ENCODE measurements at places on chromosomes 12 and 14. TPM values are rescaled to one million over a fixed set of nuclear protein-coding genes. Genes with fewer than 3 reads are reported as not detected.

DNA sequence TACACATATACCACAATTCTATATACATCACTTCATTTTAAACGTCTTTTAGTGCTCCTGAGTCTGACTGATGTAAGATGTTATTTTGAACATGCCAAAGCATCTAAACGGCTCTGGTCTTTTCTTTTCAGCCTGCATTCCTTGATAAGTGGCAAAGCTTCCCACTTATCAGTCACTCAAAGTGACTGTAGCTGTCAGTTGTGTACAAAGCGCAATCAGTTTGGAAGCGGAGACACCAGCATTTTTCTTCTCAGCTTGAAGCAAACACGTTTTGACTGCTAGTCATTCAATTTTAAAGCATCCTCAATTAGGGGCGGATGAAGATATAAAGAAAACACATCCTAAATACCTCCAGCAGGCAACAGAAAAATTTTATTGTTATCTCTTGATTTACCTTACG is 226.8 kb downstream of the SOX5 start:
- no peak for DNase-seq

DNA sequence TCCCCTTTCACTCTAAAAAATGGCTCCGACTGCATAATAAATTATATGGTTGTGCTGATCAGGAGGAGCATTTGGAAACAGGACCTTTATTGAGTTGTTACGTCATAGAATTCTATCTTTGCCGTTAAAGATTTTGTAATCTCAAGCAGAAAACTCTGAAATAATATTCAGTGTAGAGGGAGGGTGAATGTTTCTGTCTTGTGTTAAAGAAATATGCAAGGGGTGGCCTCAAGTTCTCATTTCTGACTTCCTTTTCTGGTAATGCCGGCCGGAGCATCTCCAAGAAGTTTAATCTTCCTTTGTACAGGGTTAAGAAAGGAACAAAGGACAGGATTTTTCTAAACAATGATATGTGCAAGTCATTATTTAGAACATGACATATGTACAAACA is 165.1 kb downstream of the SLC38A4 start:
- DNase-seq = no peak

DNA sequence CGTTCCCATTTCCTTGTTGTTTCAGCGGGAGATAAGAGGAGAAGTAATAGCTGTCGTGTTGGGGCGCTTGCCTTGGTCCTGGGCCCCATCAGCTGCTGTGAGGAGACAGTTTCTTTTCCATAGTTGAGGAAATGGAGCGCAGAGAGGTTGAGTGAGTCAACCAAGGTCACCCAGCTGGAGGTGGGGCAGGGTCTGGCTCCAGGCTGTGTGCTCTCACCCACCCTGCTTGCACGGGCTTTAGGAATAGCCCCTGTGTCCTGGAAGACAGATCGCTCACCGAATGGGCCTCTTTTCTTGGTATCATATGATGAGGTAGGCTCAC is 165.7 kb upstream of the RTL1 start:
- no peak for DNase-seq

GRCh38 chr14:36208690-36209278 is 32.3 kb upstream of the PTCSC3 start:
- DNase-seq = no peak

GRCh38 chr14:88628033-88628432 is 65.2 kb downstream of the ZC3H14 start:
- DNase-seq = no peak

DNA sequence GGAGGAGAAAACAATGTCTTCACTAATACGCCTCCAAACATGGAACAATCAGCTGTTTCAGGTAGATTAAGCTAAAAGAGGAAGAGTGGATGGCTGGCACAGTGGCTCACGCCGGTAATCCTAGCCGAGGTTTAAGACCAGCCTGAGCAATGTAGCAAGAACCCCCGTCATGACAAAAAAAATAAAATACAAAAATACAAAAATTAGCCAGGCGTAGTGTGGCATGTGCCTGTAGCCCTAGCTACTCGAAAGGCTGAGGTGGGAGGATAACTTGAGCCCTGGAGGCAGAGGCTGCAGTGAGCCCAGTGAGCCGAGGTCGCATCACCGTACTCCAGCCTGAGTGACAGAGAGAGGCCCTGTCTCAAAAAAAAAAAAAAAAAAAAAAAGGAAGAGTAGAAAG is 1.2 kb upstream of the MED13L start:
- no peak for DNase-seq

- DNase-seq = no peak
Observed at GRCh38 chr14:94400422-94400841, 12.0 kb upstream of the SERPINA1 start.

DNA sequence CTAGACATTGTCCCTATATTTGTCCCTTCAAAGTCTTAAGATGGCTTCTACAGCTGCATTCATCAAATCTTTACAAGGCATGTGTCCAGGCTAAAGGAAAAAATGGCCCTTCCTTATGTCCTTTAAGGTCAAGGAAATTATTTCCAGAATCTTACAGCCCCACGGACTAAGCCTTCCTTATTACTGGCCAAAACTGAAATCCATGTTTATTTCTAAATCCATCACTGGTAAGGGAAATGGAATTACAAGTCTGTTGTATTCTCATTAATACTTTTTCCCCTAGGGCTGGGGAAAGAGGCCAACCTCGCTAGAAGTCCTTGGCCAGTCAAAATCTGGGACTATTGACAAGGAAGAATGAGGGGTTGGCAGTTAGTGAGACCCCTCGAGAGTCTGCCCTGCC is 252.5 kb downstream of the TMEM132C start:
- no peak for DNase-seq

The LRTM2 gene
- total RNA-seq = not detected

DNA sequence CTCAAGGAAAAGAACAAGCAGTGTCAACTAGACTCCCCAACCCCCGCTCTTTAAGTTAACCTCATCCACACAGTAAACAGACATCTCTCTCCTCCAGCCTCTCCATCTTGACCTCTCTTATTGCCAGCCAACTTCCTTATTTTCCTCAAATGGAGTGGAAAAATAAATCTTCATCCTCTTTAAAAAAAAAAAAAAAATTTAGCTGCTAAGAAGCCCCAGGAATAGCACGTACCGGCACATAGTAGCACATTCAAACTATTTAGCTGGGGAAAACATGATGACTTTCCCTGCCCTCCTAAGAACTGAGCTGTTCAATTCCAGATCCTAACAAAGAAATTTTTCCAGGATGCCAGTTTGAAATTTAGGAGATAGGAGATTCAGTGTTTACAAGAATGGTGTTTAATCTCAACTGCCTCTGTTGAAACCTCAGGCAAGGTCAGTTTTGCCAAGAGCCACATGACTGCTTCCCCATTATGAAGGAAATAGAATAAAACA is 90.8 kb downstream of the EPS8 start:
- no peak for DNase-seq

GRCh38 chr14:102498678-102499265 is 10.8 kb downstream of the ANKRD9 start:
- DNase-seq = no peak

DNA sequence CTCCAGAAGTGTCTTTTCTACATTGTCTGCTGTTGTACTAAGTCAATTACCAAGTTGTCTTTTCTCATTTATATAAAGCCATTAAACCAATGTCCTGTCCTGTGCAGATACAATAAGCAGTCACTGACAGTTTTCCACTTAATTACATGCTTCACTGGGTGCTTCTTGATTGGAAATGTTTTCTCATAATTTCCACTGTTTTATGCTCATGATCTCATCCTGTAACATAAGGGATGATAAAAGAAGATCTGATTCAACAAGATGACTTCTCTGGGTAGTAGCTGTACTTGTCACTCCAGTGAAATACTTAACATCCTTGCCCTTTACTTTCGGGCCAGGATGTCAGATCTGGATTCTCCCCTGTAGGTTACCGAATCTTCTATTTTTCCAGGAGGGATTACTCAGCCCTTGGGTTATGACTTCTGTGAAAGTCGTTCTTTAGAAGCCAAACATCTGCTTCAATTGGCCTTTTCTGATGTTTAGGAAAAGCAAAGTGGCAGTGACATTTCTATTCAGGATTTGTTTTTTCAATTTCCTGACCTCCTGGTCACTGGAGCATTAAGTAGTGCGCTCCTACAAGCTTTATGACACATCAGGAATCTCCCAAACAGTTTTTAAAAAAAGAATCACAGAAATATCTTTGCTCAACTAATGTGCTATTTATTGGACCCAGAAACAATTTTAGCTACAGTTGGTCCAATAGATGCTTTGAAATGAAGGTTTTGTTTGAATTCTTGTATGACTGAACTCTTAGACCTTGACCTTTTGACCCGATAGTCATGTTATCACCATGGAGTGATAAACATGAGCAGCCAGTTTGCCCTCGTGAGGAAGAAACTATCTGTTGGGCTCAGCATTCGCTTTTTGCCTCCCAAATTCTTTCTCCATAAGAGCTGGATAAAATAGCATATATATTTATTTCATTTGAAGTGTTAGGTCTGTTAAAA is 234.5 kb upstream of the SSTR1 start:
- DNase-seq = no peak

The ANO4 gene
- total RNA-seq = not detected

- DNase-seq = no peak
Observed at GRCh38 chr12:56143870-56144269, 8.5 kb upstream of the MYL6B start.

The KRT3 gene
- 0.09 TPM for total RNA-seq

The MORN3 gene
- total RNA-seq = 1.3 TPM

GRCh38 chr12:90978117-90978770 is 23.3 kb upstream of the CCER1 start:
- DNase-seq = no peak

DNA sequence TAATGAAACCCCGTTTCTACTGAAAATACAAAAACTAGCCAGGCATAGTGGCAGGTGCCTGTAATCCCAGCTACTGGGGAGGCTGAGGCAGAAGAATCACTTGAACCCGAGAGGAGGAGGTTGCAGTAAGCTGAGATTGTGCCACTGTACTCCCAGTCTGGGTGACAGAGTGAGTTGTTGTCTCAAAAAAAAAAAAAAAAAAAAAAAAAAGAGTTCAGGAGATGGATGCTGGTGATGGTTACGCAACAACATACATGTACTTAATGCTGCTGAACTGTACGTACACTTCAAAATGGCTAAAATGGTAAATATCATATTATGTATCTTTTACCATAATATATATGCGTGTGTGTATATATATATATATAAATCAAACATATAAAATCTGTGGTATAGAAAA is 29.0 kb downstream of the ACTN1 start:
- DNase-seq = no peak

The EML5 gene
- total RNA-seq = 2.9 TPM

The PROX2 gene
- total RNA-seq = 0.93 TPM

The LPAR5 gene
- total RNA-seq = 5.1 TPM

The CLEC4A gene
- total RNA-seq = 1.8 TPM

DNA sequence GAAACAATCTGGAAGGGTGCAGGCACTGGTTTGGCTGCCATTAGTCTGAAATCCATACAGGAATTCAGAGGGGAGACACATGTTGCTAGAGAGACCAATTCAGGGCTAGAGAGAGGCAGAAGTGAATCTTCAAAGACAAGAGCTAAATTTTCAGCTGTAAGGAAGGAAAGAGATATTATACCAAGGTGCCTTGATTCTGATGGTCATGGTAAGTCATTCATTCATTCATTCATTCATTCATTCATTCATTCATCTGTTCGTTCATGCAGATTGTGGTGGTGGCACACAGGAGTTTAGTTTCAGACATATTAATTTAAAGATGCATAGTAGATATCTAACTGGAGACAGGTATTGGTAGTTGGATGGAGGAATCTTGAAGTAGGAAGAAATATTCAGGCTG is 1493.5 kb upstream of the TMEM132C start:
- no peak for DNase-seq

GRCh38 chr14:76056128-76056527 is 70.6 kb downstream of the IFT43 start:
- no peak for DNase-seq

The PSMB11 gene
- not detected for total RNA-seq

GRCh38 chr12:88505696-88506095 is 74.6 kb downstream of the KITLG start:
- no peak for DNase-seq

DNA sequence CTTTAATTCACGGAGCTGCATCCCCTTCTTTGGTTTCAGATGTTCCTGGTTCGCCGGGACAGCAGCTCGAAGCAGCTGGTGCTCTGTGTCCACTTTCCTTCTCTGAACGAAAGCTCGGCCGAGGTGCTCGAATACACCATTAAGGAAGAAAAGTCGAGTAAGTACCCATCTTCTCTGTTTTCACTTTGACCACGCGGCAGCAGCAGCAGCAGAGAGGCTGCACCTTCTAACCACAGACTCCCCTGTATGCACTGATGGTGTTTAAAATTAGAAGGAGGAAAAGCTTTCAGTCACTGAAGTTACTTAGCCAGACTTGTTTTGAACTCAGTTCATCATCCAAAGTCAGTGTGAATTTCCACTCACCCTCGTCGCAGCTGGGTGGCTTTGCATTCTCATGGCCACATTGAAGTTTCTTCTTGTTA is 63.8 kb downstream of the RIN3 start:
- peak; percentile 31 for DNase-seq

The VRTN gene
- not detected for total RNA-seq

DNA sequence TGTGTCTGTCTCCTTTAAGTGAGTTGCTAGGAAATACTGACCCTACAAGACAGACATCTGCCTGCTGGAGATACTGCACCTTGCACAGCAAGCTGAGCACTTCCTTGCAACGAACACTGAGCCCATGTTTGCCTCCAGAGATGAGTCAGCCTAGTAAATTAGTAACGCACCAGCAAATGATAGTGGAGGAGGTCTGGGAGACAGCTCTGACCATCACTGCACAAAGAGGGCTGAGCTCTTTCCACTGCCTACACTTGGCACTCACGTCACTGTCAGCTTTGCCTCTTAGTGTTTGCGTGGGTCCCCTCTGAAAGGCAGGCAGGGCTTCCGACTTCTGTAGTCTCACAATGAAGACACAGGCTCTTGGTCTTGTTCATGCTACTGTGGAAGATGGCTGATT is 109.0 kb downstream of the APAF1 start:
- no peak for DNase-seq

The OR4E2 gene
- total RNA-seq = not detected

DNA sequence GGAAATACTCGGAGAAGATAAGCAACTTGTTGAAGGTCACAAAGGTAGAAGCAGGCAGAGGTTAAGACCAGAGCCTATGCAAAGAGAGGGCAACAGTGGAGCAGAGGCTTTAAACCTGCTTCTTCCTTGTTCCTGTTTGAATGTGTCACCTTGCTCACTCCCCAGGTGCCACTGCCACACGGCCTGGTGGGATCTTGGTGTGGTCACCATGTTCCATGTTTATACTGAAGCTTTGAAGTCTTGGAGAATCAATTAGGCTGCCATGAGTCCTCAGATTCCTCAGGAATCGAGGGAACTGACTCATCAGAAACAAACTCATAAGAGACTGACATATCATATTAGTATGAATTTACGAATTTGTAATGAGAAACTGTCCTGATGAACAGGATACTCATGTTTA is 46.8 kb downstream of the IQSEC3 start:
- no peak for DNase-seq

- DNase-seq = no peak
Observed at GRCh38 chr14:68840454-68840853, 47.6 kb upstream of the ZFP36L1 start.

The FOXG1 gene
- total RNA-seq = not detected

DNA sequence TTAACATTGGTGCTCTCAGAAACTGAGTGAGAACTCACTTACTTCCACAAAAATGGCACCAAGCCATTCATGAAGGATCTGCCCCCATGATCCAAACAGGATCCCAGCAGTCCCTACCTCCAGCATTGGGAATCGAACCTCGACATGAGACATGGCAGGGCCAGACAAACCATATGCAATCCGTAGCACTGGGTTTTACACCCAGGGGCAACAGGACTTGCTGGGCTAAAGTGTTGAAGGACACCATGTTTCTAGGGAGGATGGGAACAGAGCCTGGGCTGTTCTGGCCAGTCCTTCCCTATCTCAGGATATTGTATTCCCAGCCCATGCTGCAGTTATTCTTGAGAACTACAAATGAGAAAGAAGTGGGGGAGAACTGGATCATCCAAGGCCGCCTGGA is 36.6 kb downstream of the SERPINA3 start:
- DNase-seq = no peak

Data from activated naive CD4-positive, alpha-beta T cell treated with anti-CD3 and anti-CD28 coated beads, Interleukin-2, amount 50 U/mL, for 72 hours (primary cell).